HEK293T (cell line): ENCODE measurements at places on chromosomes 5 and 9.

- peak; percentile 29 for DNase-seq
Measured at GRCh38 chr5:169265888-169266287, 35.1 kb downstream of the SLIT3 start.

DNA sequence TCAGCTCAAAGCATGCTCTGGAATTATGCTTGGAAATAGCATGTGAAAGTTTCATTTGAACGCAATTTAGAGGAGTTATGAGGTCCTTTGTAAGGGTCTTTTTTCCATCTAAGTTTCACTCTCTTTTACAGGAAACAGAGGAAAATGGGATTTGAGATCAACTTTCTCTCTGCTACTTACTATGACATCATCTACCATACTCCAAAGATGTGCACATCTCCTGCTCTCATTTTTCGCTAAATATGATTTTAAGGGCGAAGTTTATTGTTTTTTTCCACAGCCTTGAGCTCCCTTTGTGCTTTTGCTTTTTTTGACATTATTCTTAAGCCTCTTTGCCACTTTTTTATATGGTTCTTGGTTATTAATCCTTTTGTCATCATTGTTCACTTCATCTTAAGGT is 125.6 kb downstream of the NNT start:
- DNase-seq, result no peak

GRCh38 chr5:82151662-82152061 is 126.5 kb downstream of the RPS23 start:
- DNase-seq, result no peak

DNA sequence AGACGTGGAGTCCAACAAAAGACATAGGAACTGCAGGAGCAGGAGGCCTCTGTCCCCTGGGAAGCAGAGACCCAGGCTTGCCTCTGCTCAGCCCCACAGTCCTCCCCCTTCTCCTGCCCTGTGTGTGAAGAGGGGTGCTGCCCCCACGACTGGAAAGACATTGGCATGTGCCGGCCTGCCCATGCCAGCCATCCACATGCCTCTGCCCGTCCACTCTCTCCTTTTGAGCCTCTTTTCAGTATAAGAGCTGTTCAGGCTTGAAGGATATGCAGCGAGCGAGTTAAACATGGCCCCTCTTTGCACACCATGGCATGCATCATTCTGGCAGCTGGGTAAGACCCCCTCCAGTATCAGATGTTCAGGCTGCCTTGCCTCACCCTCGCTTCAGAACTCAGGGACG is 159.7 kb upstream of the OTULINL start:
- DNase-seq, result no peak

- DNase-seq, result no peak
Measured at GRCh38 chr9:4306066-4306776, 6.4 kb upstream of the GLIS3 start.
